Vagina (tissue), 2 donors: ENCODE measurements at places on chromosomes 13 and 19. TPM values are rescaled to one million over a fixed set of nuclear protein-coding genes. Genes with fewer than 3 reads are reported as not detected.

- DNase-seq: no peak
Observed at GRCh38 chr13:101811284-101811839, 358.9 kb downstream of the ITGBL1 start.

DNA sequence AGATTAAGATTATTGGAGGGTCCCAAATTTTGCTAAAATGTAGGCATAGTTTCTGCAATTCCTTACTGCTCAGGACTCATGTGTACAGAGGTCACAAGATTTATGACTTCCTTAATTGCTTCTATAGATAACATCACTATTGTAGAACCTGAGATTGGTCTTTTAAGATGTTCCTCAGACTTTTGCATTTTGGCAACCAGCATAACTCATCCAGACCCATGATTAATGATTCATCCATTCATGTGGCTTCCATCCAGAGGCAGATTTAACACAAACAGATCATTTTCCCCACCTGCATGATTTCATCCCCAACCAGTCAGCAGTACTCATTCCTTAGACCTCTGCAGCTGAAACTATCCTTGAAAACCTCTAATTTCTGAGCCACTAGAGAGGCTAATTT lies 34.5 kb upstream of the CEACAM8 start:
- DNase-seq: no peak

DNA sequence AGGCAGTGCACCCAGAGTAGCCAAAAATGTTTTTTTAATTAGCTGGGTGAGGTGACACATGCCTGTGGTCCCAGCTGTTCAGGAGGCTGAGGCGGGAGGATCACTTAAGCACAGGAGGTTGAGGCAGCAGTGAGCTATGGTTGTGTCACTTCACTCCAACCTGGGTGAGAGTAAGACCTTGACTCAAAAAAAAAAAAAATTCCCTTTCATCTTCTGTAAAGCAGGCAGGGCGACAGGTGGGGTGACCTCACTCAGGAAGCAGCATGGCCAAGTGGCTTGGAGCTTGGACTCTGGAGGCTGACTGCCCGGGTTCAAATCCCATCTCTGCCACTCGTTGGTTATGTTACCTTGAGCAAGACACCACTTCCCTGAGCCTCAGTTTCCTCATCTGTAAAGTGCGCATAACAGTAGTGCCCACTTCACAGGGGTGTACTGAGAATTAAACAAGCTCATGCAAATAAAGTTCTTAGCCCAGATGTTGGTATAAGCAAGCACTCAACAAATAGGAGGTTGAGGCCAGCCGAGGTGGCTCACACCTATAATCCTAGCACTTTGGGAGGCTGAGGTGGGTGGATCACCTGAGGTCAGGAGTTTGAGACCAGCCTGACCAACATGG lies 48.3 kb downstream of the MAP4K1 start:
- no peak for DNase-seq

- no peak for DNase-seq
Observed at GRCh38 chr19:13119627-13120026, 1.6 kb downstream of the NACC1 start.

DNA sequence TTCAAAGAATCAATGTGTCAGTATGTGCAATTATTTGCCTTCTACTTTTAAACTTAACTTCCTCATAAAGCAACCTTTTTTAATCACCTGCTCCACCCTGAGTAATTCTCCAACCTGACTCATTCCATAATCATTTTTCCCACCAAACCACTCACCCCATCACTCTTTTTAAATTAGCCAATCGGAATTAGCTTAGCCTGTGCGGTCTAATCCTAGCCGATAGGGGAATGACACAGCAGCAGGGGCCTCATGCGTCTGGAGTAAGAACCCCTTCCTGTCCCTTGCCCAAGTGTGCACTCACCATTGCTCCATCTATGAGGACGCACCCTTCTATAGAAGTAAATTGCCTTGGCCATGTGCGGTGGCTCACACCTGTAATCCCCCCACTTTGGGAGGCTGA lies 27.4 kb upstream of the ZNF83 start:
- no peak for DNase-seq

DNA sequence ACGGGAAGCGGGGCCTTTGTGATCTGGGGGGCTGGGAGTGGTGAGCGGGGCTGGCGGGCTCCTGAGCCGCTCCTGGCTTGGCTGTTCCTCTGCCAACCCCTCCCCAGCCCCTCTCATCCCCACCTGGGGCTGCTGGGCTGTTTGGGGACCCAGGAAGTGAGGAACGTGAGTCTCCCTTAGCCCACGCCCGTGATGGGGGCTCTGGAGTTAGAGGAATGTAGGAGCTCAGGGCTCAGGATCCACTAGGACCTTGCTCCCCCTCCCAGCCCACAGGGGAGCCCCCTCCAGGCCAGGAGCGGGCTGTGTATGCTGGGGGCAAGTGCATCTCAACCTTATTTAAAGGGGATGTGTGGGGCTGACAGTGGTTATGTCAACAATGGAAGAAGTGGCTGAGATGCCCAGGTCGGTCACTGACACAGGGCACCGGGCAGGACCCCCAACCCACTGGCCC lies 134.1 kb downstream of the URI1 start:
- no peak for DNase-seq

- DNase-seq: no peak
Observed at GRCh38 chr13:33763021-33763420, 54.9 kb upstream of the RFC3 start.

DNA sequence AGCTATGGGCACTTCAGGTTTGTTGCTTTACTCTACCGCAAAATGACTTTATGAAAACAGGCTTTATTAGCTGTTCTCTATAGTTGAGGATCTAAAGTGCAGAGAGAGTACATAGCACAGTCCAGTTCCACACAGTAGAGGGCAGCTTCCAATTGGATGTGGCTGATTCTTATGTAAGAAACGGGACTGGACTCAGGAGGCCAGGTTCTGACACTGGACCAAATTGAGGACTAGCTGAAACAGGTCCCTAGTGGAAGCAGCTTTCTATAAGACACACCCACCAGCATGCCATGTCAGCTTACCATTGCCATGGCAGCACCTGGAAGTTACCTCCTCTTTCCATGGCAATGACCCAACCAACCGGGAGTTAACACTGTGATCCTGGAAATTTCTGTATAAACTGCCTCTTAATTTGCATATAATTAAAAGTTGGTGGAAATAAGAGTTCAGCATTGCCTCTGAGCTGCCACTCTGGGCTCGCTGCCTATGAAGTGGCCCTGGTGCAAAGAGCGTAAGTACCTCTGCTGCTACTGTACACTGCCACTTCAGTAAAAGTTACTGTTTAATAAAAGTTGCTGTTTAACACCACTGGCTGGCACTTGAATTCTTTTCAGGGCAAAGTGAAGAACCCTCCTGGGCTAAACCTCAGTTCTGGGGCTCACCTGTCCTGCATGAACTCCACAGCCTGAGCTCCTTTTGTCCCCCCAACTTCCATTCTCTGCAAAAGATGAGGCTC lies 211.9 kb upstream of the SLC10A2 start:
- no peak for DNase-seq

DNA sequence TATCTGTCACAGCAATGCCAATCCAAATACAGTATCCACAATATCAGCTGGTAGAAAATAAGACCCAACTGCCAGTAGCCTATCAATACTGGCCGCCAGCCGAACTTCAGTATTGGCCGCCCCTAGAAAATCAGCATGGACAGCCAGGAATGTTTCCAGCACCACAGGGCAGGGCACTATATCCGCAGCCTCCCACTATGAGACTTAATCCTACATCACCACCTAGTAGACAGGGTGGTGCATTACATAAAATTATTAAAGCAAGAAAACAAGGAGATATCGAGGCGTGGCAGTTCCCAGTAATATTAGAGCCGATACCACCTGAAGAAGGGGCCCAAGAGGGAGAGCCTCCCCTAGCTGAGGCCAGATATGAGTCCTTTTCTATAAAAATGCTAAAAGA lies 111.3 kb downstream of the ZNF486 start:
- no peak for DNase-seq

- DNase-seq: no peak
Observed at GRCh38 chr13:95229855-95230254, 71.4 kb downstream of the ABCC4 start.

GRCh38 chr13:30551189-30551588 lies 66.5 kb upstream of the USPL1 start:
- no peak for DNase-seq

DNA sequence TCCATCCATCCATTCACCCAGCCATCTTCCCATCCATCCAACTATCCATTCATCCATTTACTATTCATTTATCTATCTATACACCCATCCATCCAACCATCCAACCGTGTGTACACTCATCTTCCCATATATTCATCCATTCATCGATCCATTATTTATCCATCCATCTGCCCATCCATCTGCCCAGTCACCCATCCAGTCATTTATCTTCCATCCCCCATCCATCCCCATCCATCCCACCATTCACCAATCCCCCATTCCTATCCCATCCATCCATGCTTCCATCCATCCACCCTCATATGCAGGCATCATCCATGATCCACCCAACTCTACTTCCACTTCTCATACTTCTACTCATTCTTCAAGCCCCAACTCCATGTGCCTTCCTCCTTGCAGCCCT lies 14.0 kb upstream of the HOMER3 start:
- no peak for DNase-seq

The OR7A5 gene
- 0.74 TPM for total RNA-seq

The ZNF497 gene
- 3.4 TPM for total RNA-seq

The SIGLEC5 gene
- 0.49 TPM for total RNA-seq

The ATP5F1D gene
- total RNA-seq: 154 TPM

The ADGRE2 gene
- 4.9 TPM for total RNA-seq

The SLITRK1 gene
- total RNA-seq: not detected
